ENCODE measurements at places on chromosomes 1 and 21.
A peak's percentile ranks its signal among the peaks of the same experiment; 100 is the strongest.

DNA sequence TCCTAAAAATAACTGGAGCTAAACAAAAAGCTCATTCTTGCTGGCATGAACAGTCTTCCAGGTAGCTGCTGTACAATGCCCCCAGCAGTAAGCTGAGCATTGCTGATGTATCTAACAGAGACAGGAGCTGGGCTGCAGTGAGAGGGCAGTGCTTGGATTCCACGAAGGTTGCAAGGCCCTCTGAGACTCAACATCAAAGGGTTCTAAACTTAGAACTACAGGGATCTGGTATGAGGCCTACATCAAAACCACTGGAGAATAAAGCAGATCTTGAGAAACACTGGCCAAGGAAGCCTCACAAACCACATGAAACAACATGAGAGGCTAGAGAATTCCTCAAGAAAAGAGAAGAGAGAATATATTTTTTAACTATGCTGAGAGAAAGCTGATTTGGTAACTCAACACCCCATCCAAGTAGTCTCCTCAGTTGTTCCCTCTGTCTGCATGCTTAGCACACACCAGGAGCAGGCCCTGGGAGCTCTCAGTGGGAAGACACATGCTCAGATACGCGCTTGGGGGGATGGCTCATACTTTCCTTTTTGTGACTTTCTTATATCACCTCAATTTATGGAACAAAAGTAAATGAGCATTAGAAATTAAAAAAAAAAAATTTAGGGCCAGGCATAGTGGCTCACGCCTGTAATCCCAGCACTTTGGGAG is 27.7 kb downstream of the DSTYK start:
- DNase-seq = no peak

DNA sequence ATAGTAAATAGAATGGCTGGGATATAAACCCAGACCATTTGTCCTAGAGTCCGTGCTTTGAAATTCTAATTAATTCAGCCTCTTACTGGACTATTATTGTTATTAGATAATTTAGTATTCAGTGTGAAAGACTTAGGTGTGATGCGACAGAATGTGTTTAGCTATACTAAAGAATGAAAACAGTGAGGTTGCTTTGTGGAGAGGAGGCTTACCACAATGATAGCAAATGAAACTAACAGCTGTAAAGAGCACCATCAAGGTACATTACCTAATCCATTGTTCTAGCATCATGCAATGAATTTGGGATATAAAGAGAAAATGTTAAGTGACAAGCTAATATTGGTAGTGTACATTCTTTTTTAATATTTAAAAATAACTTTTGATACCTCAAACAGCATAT is 911.1 kb downstream of the KCNT2 start:
- no peak for DNase-seq

DNA sequence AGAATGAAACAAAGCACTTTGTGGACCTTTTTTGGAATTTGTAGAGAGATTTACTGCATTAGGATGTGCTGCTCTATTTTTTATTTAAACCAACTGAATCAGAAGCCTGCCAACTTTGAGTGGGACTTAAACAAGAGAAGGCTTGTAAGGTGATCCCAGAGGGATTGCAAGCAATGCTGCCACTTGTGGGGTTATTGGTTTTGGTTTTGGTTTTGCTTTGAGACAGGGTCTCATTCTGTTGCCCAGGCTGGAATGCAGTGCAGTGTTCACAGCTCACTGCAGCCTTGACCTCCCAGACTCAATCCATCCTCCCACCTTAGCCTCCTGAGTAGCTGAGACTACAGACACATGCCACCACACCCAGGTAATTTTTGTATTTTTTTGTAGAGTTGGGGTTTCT is 32.2 kb upstream of the GNG5 start:
- DNase-seq = no peak

GRCh38 chr1:192809307-192810252 is 741 bp downstream of the RGS2 start:
- DNase-seq = peak; percentile 64

DNA sequence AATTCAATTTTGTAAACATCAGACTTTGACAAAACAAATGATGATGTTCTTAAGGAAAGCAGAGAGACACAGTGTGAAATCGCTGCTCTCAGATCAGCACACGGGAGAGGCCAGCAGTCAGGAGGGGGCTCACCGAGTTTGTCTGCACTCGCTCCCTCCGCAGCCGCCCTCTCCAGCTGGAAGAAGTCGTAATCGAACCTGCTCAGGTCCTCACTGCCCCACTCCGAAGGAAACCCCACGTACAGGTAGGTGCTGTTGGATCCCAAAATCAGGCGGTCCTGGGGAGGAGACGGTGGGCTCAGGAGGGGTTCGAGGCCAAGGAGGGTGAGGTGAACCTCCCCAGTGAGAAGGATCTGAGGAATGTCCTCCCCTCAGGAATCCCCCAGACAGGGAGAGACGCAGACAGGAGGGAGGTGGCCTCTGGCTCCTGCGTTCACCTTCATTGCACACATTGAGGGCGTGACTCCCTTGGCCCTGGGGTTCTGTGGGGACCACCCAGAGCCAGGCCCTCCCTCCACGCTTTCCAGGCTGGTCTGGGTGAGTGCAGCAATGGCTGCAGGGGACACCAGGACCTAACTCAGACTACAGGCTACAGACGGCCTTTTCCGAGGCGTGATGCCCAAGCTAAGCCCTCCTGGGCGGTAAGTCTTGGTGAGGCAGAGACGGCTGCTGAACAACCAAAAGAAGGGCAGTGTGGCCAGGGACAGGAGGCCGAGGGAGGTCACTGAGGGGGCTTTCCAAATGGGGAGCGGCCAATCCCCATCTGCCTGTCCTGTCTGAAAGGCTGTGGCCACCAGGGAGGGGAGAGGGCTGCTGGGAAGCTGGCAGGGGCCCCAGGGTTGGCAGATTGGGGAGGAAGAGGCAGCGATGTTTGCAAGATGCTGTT is 65.5 kb downstream of the SCCPDH start:
- DNase-seq = no peak

- no peak for DNase-seq
Observed at GRCh38 chr1:170296211-170296610, 150.5 kb downstream of the NTMT2 start.

DNA sequence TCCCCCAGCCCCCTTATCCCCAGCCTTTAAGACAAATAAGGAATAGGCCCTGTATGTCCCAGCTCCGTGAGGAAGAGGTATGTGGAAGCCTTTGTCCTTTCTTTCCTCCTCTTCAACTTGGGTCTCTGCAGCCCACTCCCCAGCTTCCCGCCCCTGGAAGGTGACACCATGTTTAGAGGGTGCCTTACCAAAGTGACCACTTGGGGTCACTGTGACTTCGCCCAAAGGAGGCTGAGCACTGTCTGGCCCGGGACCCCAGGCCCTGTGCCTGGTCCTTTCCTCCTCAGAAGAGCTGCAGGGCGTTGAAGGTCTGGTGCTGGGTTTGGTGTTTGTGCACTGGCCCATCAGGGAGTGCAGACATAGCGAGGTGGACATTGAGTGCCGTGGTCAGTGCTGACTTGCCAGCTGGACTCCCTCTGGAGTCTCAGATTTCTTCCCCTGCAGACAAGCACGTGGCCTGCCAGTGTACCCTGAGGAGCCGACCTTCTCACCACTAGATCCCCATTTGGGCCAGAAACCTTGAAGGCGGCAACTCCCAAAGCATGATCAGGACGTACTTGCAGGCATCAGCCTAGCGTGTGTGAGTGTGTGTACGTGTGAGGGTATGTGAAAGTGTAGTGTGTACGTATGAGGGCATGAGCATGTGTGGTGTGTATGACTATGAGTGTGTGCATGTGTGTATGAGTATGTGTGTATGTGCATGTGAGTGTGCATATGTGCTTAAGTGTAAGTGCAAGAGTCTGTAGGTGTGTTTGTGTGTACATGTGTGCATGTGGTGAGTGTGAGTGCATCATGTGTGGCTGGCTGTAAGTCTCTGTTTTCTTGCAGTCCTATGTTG is 181.4 kb upstream of the KIAA0040 start:
- DNase-seq = no peak

- no peak for DNase-seq
Observed at GRCh38 chr1:234891427-234891826, 237.2 kb downstream of the TOMM20 start.

GRCh38 chr21:43353282-43354025 is 73.5 kb downstream of the SIK1 start:
- DNase-seq = no peak

DNA sequence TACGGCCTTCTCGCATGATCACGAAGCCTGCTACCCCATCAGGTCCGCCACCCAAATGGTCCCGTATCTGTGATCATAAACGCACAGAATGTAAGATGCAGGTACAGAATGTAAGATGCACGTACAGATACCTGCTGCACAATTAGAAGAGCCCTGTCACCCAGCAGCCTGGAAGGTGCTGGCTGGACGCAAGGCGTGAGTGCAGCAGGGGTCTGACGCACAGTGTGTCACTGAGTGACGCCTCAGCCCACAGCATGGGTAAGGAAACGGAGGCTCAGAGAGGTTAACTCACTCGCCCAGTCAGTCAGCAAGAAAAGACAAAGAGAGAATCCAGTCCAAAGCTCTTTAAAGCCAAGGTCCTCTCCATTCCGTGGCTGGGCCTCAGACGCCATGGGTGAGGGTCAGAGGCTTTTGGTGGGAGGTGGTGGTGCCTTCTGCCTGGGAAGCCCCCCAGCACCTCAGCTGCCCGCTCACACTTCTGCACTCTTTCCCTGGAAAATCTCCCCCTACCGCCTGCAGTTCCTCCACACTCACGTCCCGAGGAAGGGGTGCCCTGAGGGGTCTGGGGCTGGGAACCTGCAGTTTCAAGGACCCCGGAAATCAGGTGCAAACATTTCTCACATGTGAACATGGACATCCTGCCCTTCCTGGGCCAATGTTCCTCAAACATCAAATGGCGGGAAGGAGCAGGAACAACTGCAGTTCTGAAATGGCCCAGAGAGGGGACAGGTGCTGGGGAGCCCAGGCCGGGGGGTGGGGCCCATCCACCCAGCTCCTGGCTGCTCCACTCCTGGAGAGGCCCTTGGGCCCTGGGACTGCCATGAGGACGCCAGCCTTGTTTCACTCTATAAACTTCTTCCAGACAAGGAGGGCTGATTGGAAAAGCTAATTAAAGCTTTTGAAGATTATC is 59.4 kb downstream of the SLC66A1 start:
- DNase-seq = no peak

- DNase-seq = no peak
Observed at GRCh38 chr1:23392125-23392855, 22.7 kb upstream of the ZNF436 start.

Data from CD4-positive, alpha-beta T cell treated with Interleukin-17A for 4 hours (primary cell).